Stimulated activated CD4-positive, alpha-beta T cell treated with anti-CD3 and anti-CD28 coated beads, Interleukin-15, amount 100 ng/mL, for 48 hours (primary cell): ENCODE measurements at places on chromosomes 6 and 20.
A peak's percentile ranks its signal among the peaks of the same experiment; 100 is the strongest.

DNA sequence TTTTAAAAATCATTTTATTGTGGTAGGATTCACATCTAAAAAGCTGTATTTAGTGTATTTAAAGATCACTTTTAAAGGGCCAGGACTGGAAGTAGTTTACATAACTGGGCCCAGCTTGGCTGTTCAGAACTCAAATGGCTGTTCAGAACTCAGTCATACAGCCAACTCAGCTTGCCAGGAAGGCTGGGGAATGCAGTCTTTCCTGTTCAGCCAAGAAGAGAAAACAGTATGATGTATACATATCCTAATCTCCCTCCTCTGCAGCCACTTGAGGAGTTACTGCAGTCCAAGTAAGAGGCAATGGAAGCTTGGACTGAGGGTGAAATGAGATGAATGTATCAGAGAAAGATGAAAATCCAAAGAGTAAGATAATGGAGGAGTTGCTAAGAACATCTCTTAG, 24.6 kb downstream of the DSTN start:
- no peak for DNase-seq

DNA sequence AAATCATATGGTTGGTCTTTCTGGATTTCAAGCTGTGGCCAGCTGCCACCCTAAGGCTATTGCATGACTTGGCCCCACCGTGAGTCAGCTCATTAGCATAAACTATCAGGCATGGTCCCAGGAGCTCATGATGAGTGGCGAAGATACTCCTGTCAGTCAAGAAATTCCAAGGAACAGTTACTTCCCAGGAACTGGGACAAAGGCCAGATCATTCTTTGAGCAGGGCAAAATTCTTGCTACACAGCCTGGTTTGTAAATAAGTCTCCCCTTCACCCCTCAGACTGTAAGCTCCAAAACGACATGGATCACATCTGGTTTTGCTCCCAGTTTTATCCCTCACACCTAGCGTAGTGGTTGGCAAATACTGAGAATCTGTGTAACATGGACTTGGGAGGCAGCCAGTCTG, 33.0 kb upstream of the KIAA1586 start:
- no peak for DNase-seq

GRCh38 chr6:153083869-153084268, 47.2 kb downstream of the RGS17 start:
- DNase-seq = no peak

DNA sequence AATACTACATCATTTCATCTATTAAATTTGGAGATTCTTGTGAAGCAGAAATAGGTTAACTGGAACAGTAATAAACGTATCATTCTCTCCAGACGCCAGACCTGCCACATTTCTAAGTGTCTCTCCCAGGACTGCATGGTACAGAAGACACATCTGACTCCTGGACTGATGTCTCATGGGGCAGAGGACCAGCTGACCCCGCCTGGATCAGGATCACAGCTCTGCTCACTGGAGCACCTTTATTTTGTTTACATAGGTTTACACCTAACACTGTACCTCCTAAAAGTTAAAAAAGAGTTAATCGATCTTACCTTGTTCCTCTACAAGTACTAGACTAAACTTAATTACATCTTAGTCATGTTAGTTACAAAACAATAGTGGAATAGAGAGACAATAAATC, 11.2 kb downstream of the OVOL2 start:
- DNase-seq = no peak

GRCh38 chr20:48668451-48668946, 159.3 kb downstream of the PREX1 start:
- DNase-seq = no peak

- no peak for DNase-seq
Observed at GRCh38 chr6:42017021-42017643, 33.2 kb upstream of the TAF8 start.

- no peak for DNase-seq
Observed at GRCh38 chr6:3119040-3119723, 671 bp downstream of the BPHL start.

DNA sequence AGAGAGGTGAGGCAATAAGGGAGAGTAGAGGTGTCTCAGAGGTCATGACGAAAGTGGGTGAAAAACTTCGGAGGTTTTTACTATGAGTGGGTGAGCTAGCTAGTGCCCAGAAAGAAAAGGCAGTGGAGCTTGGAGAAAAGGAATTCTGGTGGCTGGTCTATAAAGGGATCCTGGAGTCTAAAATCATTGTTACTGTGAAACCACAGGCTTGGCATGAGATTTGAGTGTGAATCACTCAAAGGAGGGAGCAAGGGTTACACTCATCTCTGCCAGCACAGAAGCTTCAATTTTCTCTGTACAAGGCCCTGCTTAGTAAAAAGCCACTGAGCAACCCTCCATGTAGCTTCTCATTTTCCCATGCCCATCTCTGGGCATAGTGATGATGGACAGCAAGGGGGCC, 47.5 kb downstream of the CD83 start:
- no peak for DNase-seq

DNA sequence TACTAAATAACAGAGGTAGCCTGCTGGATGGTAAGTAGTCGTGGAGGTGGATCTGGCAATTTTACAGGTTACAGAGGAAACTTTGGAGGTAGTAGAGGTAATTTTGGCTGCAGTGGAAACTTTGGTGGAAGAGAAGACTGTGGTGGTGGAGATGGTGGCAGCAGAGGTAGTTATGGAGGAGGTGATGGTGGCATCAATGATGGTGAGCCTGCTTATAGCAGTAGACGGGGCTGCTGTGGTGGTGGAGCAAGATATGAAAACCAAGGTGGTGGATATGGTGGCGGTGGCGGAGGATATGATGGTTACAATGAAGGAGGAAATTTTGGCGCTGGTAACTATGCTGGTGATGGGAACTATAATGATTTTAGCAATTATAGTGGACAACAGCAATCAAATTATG, 15.3 kb downstream of the RAB5IF start:
- DNase-seq = no peak

DNA sequence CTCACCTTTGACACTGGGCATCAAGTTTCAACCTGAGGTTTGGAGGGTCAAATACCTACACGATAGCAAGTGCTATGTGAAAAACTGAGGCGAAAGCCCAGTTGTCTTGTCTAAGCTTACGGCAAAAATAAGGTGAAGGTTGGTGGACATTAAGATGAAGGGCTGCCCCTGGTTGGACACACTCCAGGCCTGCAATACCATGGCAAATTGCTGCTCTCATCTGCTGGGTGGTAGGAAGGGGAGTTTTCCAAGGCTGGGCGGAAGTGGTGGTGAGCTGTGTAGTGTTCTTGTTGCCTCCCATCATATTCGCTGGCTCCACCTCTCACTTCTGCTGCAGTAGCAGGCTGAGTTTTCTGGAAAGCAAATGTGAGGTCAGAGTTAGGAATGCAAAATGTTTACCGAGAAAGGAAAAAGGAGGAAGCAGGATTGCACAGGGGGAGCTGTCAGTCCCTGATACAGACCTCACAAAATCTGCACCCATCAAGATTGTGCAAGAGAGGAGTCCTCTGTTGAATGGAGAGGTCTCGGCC, 33.7 kb downstream of the SCP2D1 start:
- no peak for DNase-seq

DNA sequence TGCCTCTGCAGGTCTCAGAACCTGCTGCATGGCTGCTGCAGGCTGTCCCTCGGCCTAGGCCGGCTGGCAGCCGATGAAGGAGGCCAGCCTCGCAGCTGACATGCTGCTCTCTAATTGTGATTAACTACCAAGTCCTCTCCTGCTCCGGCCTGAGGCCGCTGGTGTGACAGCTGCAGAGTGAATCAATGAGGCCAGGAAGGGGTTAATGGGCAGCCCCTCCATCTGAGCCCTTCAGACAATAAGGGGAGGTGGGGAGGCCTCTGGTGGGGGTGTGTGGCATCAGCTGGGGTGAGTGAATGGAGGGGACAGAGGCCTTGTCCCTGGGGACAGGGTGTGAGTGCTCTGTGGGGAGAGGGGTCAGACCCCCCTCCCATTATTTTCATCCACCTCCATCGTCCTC, 34.4 kb downstream of the SLC52A3 start:
- no peak for DNase-seq

DNA sequence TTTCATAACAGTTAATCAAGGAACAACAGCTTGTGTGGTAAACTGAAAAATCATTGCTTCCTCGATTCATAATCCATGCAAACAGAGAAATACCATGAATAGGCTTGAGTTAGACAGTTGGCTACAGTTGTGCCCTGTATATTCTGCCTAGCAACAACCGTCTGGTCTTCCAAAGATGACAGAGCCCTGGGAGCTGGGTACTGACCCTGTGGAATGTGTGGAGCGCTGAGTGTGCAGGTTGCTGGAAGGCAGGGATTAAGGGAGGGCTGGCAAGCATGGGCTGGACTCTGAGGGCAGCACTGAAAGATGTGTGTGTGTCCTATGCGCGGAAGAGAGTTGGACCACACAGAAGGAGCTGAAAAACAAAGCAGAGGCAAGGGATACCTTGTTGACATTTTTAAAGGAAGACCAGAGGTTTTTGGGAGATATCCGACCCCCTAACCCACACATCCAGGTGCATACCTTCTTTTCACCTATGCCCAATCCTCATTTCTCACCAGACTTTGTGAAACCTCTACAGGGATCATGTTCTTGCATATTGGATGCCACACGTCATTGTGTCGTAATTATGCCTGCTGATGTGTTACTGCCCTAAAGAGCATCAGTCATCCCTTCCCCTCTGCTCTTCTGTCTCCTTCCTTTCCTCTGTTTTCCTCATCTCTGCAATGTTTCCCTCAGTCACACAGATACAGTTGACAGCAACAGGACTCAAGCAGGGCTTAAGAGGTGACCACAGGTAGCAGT, 58.2 kb upstream of the VGLL2 start:
- DNase-seq = no peak

DNA sequence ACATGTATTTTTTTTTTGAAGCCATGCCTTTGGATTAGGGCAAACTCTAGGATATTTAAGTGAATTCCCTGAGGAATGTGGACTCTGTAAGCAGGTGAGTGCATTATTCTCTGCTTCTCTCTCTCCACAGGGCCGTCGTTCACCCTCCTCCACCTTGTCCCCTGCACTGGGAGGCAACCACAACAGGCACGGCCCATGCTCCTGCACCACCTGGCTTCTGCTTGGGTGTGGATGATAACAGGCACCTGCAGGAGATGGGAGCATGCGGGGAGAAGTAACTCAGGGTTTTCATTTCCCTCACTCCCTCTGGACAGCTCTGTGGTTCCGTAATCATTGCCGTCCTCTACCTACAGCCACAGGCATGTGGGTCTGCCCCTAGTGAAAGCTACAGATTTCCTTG, 43.4 kb downstream of the HLA-C start:
- no peak for DNase-seq

DNA sequence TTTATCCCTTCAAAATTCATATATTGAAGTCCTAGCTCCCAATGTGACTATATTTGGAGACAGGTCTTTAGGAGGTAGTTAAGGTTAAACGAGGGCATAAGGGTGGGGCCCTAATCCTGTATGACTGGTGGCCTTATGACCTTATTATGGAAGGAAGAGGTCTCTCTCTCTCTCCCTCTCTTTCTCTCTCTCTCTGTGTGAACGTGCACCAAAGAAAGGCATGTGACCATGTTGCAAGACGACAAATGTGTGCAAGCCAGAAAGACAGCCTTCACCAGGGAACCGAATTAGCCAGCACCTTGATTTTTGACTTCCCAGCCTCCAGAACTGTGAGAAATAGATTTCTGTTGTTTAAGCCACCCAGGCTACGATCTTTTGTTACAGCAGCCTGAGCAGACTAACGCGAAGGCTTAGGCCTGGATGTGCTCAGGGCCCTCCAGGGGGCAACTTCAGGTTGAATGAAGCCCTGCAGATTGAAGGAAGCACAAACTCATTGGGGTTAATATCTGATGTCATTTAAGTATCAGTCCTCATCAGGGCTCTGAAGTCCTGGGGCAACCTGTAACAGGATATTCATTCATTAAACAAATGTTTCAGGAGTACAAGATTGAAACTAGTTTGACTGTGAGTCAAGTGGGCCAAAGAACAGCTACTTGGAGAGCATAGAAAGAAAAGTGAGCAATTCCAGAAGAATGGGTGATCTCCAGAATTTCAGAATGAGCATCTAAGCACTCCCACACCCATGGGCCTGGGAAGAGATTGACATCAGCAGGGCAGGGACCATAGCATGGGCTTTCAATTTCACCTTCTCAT, 157.4 kb upstream of the TNFAIP3 start:
- no peak for DNase-seq

DNA sequence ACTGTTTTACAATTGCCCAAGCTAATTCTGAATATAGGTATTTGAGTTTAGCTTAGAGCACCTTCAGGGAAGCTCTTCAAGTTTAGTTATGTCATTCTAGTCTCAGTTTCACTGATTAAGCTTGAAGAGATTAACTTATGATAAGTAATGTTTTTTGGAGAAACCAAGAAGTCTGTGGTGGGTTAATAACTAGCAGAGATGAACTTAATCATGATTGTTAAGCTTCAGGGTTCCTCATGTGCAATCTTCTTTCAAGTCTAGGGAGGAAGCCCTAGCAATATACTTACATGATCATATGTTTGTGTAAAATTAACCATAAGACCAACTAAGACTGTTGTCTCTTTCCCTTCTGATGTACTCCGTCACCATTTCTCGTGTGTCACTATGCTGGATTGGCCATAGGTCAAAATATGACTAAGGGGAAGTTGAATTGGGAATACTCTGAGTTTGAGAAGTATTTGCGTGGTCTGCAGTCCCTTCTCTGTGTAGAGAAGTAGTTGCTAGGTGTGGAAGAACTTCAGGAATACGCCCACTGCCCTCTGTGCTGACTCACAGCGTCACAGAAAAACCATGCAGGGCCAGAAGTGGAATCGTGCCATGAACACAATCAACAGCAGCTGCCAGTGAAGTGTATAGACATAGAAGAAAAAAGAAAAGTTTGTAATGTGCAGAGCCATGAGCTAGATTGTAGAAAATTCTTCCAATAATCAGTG, 88.3 kb downstream of the SH3BGRL2 start:
- no peak for DNase-seq

GRCh38 chr6:148829415-148830101, 82.7 kb downstream of the UST start:
- DNase-seq = no peak

GRCh38 chr20:36098364-36098763, 56.2 kb upstream of the EPB41L1 start:
- no peak for DNase-seq

DNA sequence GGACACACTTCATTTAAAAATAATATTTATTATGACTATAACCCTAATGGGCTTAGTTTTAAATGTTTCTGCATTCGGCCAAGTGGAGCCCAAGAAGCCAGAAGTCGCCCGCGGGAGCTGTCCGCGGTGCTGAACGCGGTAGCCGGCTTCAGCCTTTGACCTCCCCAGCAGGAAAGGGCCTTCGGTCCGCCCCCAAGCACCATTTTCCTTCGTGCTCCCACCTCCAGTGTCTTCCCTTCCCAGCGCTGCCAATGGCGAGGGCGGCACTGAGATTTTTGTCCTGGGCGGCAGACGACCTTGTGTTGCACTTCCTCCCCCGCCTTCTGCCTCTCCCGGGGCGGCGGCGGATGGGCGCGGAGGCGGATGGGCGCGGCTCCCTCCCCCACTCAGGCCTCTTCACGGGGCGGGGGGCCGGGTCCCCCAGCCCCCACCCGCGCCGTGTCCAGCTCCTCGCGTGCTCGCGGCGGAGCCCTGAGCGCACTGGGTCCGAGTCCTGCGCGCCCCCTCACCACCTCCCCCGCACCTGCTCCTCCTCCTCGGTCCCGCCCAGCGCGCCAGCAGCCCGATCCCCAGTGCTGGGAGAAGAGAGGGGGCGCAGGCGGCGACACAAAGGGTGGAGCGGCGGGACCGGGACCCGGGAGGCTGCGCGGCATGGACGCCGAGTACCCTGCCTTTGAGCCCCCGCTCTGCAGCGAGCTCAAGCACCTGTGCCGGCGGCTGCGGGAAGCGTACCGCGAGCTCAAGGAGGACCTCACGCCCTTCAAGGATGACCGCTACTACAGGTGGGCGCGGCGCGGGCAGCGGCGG, 23.6 kb upstream of the TMEM181 start:
- DNase-seq = peak; percentile 53

- DNase-seq = no peak
Observed at GRCh38 chr6:70672549-70672948, 4.9 kb downstream of the SMAP1 start.
